ENCODE measurements at places on chromosomes 1 and 21.

- DNase-seq, result no peak
Measured at GRCh38 chr1:94093996-94094395, 27.0 kb downstream of the ABCA4 start.

- no peak for DNase-seq
Measured at GRCh38 chr1:165116732-165117131, 239.8 kb downstream of the LMX1A start.

DNA sequence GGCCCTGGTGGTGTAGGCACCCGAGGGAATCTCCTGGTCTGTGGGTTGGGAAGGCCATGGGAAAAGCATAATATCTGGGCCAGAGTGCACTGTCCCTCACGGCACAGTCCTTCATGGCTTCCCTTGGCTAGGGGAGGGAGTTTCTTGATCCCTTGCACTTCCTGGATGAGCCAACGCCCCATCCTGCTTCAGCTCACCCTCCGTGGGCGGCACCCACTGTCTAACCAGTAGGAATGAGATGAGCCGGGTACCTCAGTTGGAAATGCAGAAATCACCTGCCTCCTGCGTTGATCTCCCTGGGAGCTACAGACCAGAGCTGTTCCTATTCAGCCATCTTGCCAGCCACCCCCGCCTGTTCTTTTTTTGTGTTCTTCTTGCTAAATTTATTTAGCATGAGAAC, 134.4 kb downstream of the LEPR start:
- DNase-seq, result no peak

DNA sequence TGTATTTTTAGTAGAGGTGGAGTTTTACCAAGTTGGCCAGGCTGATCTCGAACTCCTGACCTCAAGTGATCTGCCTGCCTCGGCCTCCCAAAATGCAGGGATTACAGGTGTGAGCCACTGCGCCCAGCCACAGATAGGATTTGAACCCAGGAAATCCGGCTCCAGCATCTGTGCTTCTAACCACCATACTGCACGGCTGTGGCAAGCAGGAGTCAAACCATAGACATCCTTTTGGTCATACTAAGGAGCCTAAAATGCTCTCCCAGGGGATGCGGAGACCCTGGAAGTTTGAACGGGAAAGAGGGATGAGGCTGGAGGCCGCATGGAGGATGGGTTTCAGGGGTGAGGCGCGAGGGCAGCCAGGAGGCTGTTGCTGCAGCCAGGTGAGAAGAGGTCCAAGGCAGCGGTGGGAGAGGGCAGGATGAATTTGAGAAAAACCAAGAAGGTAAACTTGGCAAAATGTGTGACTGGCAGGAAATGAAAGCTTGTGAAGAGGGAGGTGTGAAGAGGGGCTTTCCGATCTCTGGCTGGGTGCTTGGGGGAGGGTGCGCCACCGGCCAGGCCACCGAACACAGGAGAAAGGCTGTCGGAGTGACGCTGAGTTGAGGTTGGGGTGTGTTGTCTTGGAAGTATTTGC, 24.0 kb upstream of the CDK18 start:
- DNase-seq, result peak; percentile 7

- DNase-seq, result no peak
Measured at GRCh38 chr1:998745-998994, 1.2 kb downstream of the HES4 start.

DNA sequence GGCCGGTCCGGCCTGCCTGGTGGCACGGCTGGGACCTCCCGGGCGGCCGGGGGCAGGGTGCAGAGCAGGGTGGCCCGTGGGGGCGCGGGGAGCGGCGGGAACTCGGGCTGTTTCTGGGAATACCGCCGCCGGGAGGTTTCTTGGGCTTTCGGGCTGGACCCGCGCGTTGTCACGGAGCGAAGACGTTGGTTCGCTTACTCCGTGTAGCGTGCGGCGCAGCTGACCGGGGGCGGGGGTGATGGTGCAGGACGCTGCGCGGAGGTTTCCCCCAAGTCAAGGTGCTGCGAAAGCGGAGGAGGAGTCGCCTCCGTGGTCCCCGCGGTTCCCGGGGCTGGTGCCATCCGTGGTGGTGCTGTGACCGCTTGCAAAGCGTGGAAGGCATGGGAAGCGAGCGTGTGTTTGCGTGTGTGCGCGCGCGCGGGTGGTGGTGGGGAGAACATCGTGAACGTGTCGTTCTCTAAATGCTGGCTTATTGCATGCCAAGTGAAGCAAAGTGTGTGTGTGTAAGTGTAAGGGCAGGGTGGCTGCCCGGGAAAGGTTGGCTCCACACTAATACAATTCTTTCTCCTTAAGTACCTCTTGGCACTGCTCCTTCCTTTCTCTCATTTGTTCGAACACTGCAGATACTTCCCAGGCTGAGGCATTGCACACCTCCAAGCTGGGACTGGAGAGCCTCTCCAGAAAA, 1.1 kb downstream of the RYR2 start:
- DNase-seq, result no peak

- DNase-seq, result no peak
Measured at GRCh38 chr1:225772323-225772768, 5.3 kb upstream of the SRP9 start.

All from stimulated activated CD4-positive, alpha-beta T cell treated with anti-CD3 and anti-CD28 coated beads, Interleukin-1b, Interleukin-23, amount 100 ng/mL, for 1 hour (primary cell).